ENCODE measurements at places on chromosomes 2 and 18. TPM values are rescaled to one million over a fixed set of nuclear protein-coding genes. Genes with fewer than 3 reads are reported as not detected.

The CABLES1 gene
- polyA plus RNA-seq: 1.8 TPM

The ADRA2B gene
- not detected for polyA plus RNA-seq

The HOXD12 gene
- not detected for polyA plus RNA-seq

DNA sequence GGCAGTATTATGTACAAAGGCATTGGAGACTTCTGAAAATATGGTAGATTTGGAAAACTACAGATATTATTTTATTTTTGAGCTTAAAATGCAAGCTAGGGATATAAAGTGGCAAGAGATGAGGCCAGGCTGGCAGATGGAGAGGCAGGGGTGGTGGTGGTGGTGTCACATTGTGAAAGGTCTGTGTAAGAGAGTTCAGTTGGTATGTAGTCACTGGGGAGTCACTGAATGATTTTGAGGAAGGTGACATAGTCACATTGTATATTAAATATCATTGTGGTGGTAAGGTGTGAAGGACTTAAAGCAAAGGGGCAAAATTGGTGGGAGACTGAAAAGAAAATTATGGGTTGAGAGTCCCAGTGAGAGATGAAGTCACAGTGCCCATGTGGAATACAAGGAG, 82.5 kb downstream of the DIS3L2 start:
- peaks cover 4% of the 10 kb centered on the region for H3K36me3 ChIP-seq
- H3K4me3 ChIP-seq: no peak overlapping the region
- H3K27me3 ChIP-seq: no peaks in the 10 kb centered on the region
- no peak for DNase-seq

Measured in SK-N-SH (cell line).